ENCODE measurements at places on chromosomes 2 and 18. TPM values are rescaled to one million over a fixed set of nuclear protein-coding genes. Genes with fewer than 3 reads are reported as not detected.

The IL1RL1 gene
- total RNA-seq = 0.15 TPM

The DNER gene
- total RNA-seq = not detected

The FNDC4 gene
- not detected for total RNA-seq

The DQX1 gene
- total RNA-seq = 0.10 TPM

The GATA6 gene
- not detected for total RNA-seq

The OXER1 gene
- not detected for total RNA-seq

The TUBA4B gene
- not detected for total RNA-seq

The AOX1 gene
- total RNA-seq = 0.10 TPM

The PJVK gene
- 2.2 TPM for total RNA-seq

The ANTXR1 gene
- total RNA-seq = not detected

The SULT1C4 gene
- not detected for total RNA-seq

The LYPD1 gene
- total RNA-seq = not detected

The BOLL gene
- not detected for total RNA-seq

The ZNF396 gene
- total RNA-seq = 1.3 TPM

The KLHL41 gene
- not detected for total RNA-seq

The C1QL2 gene
- total RNA-seq = not detected

The SERPINB13 gene
- total RNA-seq = not detected

The MROH2A gene
- total RNA-seq = not detected

The POMC gene
- total RNA-seq = 2.8 TPM

The GBX2 gene
- not detected for total RNA-seq

The GREB1L gene
- not detected for total RNA-seq

The FECH gene
- 17.2 TPM for total RNA-seq

The GORASP2 gene
- total RNA-seq = 71.1 TPM

The HAAO gene
- not detected for total RNA-seq

The QPCT gene
- total RNA-seq = 0.48 TPM

The CGREF1 gene
- 1.5 TPM for total RNA-seq

The CPO gene
- not detected for total RNA-seq

The UGT1A10 gene
- not detected for total RNA-seq

The CRYBA2 gene
- not detected for total RNA-seq

The RBM44 gene
- 0.72 TPM for total RNA-seq

The TGFBRAP1 gene
- 19.7 TPM for total RNA-seq

The CHST9 gene
- total RNA-seq = not detected

Measured in activated naive CD4-positive, alpha-beta T cell treated with anti-CD3 and anti-CD28 coated beads, Interleukin-2, amount 10 ng/mL, durations not matched to agents 5 hours and 36 hours (primary cell).